ENCODE measurements at places on chromosomes 7 and 10.

DNA sequence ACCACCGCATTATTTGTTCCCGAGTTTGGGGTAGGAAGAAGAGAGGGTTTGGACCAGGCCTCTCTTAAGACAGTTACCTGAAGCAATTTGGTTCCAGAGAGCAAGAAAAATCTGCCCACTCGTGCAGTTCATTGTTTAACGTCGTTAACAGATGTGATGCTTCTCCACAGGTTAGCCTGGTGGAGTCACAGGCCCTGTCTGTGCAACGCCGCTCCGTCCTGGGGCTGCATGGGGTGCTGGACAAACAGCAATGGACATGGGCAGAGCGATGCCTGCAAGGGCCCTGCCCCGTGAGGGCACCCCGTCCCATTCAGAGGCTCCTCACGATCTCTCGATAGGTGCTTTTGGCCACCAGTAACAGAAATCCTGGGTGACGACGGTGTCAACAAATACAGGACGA lies 9.7 kb downstream of the FOXL3 start:
- no peak for DNase-seq

- no peak for DNase-seq
Observed at GRCh38 chr7:127803626-127804025, 151.6 kb downstream of the SND1 start.

DNA sequence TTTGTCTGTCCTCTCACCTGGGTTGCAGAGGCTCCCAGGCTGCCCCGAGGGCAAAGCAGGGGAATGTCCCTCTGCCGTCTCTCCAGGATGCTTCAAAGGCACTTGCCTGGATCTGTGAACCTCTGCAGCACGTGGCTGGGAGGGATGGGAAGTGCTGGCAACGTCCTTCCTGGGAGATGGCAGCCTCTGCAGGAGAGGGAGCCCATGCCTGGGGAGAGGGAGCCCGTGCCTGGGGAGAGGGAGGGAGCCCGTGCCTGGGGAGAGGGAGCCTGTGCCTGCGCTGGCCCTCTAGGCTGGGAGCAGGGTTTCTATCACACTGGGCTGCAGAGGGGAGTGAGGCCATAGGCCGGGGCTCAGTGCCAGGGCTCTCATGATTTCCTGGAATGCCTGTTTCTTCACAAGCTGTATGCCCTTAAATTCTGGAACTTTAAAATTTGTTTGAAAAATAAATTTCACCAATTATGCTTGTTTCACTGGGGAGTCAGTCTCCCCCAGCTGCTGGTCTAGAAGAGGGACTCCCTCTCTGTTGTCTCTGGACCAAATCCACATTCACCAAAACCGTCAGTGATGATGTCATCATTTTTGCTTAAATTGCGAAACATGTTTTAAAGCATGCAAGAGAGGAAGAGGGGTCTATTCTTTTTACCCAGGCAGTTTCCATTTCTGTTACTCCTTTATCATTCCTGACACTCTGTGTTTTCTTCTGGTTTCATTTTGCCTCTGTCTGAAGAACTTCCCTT lies 135.7 kb downstream of the DNAJB6 start:
- no peak for DNase-seq

DNA sequence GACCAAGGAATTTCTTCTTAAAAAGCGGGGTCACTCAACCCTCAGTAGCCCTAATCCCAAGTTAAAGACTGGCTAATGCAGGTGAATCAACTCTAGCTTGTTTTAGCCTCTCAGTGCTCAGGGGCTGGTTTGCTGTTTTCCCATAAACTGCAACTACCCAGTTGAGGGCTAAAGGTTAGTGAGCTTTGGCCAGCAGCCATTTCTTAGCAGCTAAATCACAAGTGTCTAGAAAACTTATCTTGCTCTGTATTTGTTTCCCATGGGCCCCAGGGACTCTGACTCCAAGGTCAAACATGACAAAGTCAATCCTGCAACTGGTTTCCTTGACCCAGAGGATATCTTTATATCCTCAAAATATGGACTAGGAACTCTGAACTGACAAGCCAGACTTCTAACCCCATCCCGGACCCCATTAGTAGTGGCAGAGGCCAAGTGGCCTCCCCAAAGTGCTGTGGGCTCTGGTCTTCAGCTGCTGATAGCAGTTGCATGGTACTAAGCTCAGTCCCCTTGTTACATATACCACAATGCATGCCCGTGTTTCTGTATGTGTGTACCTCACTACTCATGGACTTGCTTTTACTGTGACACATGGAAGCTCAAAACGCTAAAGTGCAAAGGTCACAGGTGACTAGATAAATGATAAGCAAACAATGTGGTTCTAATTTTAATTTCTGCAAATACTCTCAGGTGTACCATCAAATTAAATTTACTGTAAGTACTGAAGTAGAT lies 793.0 kb upstream of the IGFBP3 start:
- DNase-seq: no peak
